ENCODE measurements at places on chromosomes 7 and 10.
A peak's percentile ranks its signal among the peaks of the same experiment; 100 is the strongest.

GRCh38 chr10:125559210-125559609 lies 123.8 kb downstream of the TEX36 start:
- DNase-seq: no peak

- DNase-seq: no peak
Measured at GRCh38 chr10:130358981-130359650, 222.9 kb downstream of the GLRX3 start.

DNA sequence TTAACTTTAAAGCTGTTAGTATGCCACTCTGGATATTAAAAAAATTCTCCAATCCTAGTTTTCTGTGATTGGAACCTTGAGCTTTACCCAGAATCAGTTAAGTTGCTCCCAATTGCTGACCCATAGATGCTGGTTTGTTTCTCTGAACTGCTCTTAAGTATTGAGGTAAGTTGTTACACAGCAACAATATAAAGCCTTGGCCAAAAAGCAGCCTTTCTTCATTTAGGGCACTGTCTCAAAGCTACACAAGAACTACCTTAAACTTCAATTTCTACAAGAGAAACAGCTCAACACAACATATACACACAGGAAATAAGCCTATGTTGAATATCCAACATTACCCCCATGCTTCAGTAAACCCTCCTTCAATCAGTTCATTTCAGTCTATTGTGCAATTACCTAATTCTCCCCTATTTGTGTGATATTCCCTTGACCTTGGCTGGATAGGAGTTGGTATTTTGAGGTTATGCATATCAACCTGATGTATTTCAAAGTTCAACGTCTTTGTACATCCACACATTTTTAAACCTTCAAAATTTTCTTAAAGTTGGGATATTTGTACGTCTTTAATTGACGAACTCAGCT lies 11.5 kb downstream of the HNRNPA2B1 start:
- DNase-seq: no peak

- DNase-seq: peak; percentile 59
Measured at GRCh38 chr7:49852619-49853462, 79.4 kb downstream of the VWC2 start.

DNA sequence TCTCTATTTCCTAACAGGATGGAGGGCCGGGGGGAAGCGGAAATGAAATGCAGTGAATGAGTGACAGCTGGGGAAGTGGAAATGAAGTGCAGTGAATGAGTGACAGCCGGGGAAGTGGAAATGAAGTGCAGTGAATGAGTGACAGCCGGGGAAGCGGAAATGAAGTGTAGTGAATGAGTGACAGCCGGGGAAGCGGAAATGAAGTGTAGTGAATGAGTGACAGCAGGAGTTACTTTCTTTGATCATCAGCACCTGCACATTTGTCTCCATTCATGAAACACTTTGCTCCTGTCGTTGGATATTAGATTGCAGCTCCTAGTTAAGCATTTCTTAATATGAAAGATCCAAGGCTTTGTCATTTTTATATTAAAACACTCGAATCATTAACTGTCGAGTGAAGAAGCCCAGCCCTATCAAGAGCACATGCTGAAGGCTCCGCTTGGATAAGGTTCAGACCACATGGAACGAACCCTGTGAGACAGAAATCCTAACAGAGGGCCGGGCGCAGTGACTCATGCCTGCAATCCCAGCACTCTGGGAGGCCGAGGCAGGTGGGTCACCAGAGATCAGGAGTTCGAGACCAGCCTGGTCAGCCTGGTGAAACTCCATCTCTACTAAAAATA lies 406.0 kb upstream of the ADARB2 start:
- DNase-seq: no peak

- no peak for DNase-seq
Measured at GRCh38 chr10:80371467-80371866, 14.9 kb downstream of the DYDC2 start.

GRCh38 chr7:130278860-130279259 lies 12.2 kb downstream of the CPA2 start:
- no peak for DNase-seq

DNA sequence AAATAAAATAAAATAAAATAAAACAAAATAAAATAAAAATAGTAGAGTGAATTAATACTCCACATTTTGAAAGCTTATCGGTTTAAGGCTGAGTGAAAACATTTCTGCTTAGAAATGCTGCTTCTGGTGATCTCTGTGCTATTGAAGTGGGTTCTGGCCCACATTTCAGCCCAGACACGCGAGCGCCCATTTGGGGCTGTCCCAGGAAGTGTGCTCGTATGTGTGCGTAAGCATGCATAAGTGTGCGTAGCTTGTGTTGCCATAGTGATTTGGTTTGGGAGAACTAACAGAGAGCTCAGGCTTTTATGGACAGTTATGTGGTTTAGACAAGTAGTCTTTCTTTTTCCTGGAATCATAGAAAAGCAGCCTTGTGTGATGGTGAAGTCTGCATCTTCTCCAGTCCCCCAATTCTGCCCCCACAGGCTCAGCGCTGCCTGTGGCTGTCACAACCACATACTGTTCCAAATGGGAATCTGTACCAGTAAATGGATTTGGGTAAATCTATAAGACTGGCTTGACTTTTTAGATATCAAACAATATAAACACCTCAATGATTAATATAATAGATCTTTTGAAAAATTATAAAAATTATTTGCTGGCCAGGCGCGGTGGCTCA lies 29.8 kb upstream of the PURB start:
- no peak for DNase-seq

- no peak for DNase-seq
Measured at GRCh38 chr7:14902589-14903067, at the start of gene DGKB. TSS of gene DGKB (minus strand) at chr7:14902751.

DNA sequence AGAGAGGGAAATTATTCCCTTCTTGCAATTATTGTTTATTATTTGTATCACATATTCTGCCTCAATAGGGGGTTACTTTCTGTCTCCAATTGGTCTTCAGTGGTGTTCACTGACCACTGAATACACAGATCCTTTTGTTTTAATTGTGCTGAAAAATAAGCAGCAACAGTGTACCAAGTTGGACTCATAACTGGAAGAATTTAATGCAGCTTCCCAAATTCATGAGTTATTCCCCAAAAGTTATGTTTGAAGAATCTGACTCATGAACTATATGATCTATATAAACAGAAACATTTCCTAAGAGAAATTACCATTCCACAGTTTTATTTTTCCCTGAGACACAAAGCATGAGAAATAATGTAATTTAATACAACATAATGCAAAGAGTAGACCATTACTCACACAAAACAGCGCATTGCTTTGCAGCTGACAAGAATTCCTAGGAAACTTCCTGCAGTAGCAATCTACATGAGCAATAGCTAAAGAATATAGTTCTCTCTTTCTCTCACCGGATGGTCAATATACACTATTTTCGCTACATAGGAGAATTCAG lies 479.2 kb downstream of the HTR7 start:
- no peak for DNase-seq

- peak; percentile 34 for DNase-seq
Measured at GRCh38 chr7:43758822-43759683, 573 bp downstream of the BLVRA start.

GRCh38 chr10:129978980-129979379 lies 14.9 kb upstream of the EBF3 start:
- no peak for DNase-seq

GRCh38 chr10:62005687-62006086 lies 104.2 kb downstream of the ARID5B start:
- DNase-seq: no peak

DNA sequence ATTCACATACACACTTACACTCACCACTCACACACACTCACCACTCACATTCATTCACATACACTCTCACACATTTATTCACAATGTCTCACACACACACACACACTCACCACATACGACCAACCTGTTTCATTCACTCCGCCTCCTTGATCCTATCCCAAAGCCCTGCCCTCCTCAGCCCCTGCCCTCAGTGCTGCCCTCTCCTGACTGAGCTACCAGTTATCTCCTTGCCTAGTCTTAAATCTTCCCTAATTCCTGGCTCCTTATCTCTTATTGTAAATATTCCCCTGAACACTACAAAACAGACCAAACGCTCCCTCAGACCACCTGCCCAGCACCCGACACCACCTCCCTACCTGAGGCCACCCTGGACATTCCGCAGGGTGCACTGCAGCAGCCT lies 26.1 kb upstream of the C10orf120 start:
- no peak for DNase-seq

- DNase-seq: peak; percentile 91
Measured at GRCh38 chr7:106660862-106661720, at the start of gene CCDC71L. TSS of gene CCDC71L (minus strand) at chr7:106661158. CDS start at chr7:106660896, 262 bp downstream.

GRCh38 chr10:58028597-58029366 lies 238.9 kb downstream of the IPMK start:
- peak; percentile 40 for DNase-seq

DNA sequence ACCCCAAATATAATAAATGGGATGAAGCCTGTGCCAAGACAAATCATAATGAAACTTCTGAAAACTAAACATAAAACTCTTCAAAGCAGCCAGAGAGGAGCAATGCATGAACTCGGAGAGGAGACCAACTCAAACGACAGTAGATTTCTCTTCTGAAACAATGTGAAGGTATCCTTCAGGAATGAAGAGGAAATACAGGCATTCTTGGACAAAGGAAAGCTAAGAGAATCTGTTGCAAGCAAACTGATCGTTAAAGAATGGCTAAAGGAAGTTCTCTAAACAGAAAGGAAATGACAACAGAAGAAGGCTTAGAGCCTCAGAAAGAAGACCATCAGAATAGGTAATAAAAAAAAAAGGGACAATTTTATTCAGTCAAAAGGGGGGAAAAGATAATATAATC lies 6.6 kb downstream of the GNA12 start:
- no peak for DNase-seq

GRCh38 chr7:27250557-27251070 lies 8.0 kb downstream of the EVX1 start:
- DNase-seq: no peak

- no peak for DNase-seq
Measured at GRCh38 chr7:19098510-19098909, 18.9 kb downstream of the TWIST1 start.

- peak; percentile 54 for DNase-seq
Measured at GRCh38 chr10:65861249-65861648, 1064.6 kb upstream of the LRRTM3 start.

- DNase-seq: no peak
Measured at GRCh38 chr10:91150631-91151030, 69.8 kb upstream of the PCGF5 start.

DNA sequence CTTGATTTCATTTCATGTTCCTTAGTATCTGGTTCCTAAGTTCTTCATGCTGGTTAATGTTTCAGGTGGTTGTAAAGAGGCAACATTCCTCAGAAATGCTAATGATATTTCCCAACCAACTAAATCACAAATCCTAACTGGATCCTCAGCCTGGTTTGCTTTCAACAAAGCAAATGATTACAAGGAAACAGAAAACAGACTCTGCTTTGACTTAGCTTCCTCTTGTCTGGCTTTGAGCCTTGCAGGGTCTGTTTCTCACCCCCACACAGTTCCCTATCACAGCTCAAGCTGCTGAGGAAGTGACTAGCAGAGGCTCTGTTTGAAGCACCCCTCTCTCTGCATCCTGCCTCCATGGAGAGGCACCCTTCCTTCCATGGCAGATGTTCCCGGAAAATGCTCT lies 130.2 kb upstream of the CTTNBP2 start:
- no peak for DNase-seq

GRCh38 chr10:31291123-31291522 lies 27.9 kb upstream of the ZEB1 start:
- no peak for DNase-seq

GRCh38 chr10:71209731-71210541 lies 2.4 kb upstream of the UNC5B start:
- no peak for DNase-seq

DNA sequence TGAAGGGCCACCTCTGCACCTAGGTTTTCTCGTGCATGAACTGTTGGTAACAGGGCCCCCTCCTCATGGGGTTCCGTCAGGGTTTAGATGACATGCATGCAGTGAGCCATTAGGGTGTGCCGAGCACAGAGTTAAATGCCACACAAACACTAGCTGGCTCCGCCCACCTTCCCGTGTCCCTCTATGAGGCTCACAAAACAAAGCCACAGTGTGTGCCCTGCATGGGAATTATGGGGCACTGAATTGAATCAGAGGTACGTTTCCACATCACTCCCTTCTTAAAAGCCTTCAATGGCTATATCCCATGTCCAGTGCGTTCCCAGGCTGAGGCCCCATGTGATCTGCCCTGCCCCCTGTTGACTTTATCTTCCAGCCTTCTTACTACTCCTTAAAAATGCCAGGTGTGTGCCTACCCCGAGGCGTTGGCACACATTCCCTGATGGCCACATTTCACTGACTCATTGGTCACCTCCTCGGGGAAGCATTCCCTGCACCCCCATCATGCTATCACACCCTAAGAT lies 35.7 kb downstream of the GSDME start:
- DNase-seq: no peak
